ENCODE measurements at places on chromosomes 1 and 21.

DNA sequence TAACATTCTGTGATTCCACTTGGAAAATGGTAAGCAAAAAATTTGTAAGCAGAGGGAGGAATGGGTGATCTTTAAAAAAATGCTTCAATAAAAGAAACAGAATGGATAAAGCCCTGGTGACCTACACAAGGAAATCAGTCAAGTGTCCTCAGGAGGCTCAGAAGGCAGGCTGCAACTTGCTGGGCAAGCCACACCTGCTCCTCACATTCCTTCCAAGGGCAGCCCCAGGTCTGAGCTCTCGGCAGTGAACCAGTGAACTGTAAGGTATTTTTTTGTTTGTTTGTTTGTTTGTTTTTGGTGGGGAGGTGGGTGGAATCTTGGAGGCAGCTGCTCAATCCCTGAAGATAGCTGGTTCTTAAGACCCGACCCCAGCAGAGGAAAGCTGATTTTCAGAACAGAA lies 4.4 kb downstream of the TACSTD2 start:
- DNase-seq, result no peak

DNA sequence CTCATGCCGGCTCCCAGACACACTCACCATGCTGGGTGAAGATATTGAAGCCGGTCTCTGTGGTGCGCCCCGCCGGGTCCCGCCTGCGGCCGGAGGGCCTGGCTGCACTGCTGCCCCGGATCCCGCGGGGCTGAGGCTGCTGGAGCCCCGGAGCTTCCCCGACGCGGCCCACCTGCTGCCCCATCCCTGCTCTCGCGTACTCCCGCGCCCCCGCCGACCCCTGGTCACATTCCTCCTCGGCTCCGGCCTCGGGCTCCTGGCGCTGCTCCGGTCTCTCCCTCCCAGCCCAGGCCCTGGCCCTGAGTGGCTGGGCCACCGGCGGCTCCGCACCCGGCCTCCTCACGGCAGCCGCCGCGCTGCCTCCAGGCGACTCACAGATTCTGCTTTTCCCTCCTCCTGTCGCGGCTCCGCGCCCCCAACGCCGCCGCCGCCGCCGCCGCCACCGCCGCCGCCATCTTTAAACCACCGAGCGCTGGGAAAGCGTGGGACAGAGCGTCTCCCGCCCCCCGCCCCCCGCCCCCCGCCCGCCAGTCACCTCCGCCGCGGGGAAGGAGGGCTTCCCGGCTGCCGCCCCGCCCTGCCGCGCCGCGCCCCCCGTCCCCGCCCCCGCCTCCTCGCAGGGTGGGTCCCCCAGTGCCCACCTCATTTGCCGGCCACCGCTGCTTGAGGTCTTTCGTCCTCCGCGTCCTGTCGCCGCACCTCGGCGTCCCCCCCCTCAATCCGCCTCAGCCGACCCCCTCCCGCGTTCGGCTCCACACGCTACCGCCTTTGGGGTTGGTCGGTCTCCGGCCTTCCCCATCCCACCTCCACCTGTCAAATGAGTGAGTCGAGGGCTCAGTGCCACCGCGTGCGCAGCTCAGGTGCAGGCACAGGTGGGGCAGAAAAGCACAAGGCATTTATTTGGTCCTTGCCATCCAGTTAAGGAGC lies at the start of gene ABL2:
Gene ABL2, minus strand, starts transcription at position 464 of the 927 bp plus-strand sequence. Its CDS starts 280 bp downstream, at position 184.
- no peak for DNase-seq

GRCh38 chr1:6384962-6385361 lies 8.6 kb downstream of the ACOT7 start:
- no peak for DNase-seq

- no peak for DNase-seq
Measured at GRCh38 chr1:204731985-204732575, 46.5 kb upstream of the LRRN2 start.
